ENCODE measurements at places on chromosomes 3 and 15.

DNA sequence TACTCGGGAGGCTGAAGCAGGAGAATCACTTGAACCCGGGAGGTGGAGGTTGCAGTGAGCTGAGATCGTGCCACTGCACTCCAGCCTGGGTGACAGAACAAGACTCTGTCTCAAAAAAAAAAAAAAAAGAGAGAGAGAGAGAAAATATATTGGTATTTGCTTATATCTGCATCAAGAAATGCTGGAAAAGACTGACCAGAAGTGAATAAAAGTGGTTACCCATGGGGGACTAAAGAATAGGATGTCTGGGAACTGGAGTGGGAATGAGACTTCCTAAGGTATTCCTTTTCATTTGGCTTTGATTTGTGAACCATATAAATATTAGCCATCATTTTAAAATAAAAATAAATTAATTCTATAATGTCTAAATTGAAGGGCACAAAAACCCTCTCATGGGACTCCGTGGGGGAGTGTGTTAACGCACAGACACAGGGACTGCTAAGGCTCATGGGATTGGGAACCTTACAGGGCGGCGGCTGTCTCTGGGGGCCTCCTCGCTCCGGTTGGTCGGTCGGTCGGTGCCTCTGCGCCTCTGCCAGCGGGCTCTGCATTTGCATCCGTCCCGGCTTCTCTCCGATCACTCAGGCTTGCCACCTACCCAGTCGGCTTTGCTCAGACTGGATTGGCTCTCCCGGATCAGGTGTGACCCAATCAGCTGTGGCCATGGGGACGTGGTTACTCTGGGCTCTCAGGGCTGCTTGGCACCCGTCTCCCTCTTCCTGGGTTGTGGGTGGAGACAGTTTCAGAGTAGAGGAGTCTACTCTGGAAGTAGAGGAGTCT, 12.7 kb upstream of the TSPAN3 start:
- DNase-seq: peak; percentile 94

DNA sequence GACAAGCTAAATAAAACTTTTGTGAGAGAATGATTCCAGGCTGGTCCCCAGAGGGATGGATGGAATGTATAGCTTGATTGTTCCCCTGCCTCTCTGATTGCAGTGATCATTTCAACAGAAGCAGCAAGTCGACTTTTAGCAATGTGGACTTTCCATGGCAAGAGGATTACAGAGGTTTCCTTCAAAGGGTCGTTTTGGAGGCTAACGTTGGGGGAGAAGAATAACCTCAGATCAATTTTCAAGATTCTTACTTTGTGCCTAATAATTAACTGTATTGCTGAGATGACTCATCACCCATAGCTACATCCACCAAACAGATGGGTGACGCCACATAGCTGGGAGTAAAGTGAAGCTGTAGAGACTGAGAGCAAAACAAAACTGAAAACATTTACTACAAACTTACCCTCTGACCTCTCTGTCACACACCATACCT, 79.9 kb downstream of the GTPBP8 start:
- no peak for DNase-seq

DNA sequence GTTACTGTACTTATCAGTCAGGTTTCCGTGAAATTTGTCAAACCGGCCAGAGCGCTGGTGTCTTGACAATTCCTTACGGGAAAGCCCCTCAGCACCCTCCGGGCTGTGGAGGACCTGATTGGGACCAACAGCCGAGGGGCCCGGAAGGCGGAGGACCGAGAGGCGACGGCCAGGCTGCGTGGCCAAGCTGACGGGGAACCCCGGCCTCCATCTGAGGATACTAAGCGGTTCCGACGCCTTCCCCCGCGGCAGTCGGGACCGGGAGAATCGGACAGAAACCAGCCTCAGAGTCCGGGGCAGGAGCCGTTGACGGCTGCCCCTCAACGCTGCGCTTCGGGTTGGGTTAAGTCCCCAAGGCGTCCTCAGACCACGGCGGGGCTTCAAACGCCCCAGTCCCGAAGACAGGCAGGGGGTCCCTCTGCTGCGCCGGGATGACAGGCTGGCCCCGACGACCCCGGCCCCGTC, 499 bp downstream of the ALDH1A2 start:
- DNase-seq: peak; percentile 42

GRCh38 chr3:18499301-18499700, 74.2 kb upstream of the SATB1 start:
- DNase-seq: no peak
